ENCODE measurements at places on chromosomes 16 and 17.

- DNase-seq = no peak
Observed at GRCh38 chr17:61583242-61583641, 7.8 kb downstream of the NACA2 start.

- DNase-seq = no peak
Observed at GRCh38 chr16:80298676-80299075, 242.1 kb upstream of the DYNLRB2 start.

DNA sequence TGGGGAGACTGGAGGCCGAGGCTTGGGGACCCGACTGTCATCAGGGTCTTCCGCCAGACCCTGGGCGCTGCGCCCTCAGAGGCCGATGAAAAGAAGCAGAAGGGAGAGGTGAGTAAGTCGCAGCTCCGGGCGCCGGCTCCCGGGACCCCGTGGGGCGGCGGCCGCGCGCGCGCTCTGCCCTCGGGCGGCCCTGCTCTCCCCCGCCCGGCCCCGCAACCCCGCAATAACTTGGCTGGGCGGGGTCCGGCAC is 392 bp upstream of the ABHD15 start:
- no peak for DNase-seq

GRCh38 chr17:21286909-21287702 is 2.6 kb downstream of the MAP2K3 start:
- DNase-seq = no peak

DNA sequence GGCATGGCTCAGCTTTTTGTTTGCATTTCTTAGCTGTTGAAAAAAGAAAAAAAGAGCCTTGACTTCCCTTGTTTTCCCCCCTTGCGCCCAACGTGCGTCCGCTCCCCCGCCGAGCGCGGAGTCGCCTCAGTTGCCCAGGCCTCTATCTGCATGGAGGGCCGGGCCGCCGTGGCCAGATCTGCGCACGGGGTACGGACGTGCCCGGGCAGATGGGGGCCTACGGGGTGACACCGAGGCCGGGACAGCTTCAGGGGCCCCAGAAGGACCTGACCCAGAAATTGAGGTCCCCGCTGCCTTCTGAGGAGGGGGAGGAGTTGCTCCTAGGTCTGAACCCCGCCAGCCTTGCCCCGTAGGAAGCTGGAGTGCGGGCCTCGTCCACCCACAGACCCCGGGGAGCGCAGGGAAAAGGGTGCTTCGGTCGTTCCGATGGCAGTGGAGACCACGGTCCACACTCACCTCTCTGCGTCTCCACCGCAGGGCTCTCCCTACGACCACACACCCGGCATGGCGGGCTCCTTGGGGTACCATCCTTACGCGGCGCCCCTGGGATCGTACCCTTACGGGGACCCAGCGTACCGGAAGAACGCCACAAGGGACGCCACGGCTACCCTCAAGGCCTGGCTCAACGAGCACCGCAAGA is 1.5 kb downstream of the IRX5 start:
- no peak for DNase-seq

GRCh38 chr17:50779747-50780353 is 12.5 kb upstream of the ANKRD40CL start:
- no peak for DNase-seq

GRCh38 chr16:27568077-27568476 is 18.1 kb downstream of the KATNIP start:
- DNase-seq = no peak

DNA sequence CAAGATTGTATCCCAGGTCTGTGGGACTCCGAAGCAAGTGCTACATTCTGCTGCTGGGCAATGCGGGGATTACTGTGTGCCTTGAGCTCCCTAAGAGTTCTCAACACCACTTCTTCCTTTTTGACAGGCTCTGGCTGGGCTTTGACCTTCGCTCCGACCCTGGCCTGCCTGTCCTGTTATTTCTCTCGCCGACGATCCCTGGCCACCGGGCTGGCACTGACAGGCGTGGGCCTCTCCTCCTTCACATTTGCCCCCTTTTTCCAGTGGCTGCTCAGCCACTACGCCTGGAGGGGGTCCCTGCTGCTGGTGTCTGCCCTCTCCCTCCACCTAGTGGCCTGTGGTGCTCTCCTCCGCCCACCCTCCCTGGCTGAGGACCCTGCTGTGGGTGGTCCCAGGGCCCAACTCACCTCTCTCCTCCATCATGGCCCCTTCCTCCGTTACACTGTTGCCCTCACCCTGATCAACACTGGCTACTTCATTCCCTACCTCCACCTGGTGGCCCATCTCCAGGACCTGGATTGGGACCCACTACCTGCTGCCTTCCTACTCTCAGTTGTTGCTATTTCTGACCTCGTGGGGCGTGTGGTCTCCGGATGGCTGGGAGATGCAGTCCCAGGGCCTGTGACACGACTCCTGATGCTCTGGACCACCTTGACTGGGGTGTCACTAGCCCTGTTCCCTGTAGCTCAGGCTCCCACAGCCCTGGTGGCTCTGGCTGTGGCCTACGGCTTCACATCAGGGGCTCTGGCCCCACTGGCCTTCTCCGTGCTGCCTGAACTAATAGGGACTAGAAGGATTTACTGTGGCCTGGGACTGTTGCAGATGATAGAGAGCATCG is 2.4 kb downstream of the SLC16A13 start:
- DNase-seq = no peak

DNA sequence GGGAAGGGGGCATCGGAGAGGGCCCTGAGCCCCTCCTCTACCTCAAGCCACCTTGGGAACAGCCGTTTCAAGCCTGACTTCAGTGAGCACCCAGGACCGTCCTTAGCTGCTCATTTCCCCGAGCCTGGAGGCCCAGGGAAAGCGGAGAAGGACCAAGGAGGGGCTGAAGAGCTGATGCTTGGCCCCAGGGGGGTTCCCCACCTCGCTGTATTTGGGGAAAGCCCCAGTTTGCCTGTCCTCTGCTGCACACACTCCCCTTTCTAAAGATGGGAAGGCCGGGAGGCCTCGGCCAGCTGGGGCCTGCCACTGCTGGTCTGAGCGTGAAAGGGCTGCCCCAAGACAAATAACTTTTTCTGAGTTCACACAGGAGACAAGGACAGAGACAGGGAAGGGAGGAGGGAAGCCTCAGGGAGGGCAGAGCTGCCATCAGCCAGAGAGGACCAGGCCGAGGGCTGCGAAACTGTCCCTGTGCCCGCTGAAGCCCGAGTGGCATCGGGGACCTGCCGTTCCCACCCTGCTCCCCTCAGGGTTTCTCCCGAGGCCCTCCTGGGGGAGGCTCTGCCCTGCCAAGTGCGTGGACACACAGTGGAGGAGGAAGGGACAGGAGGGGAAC is 11.6 kb downstream of the ZACN start:
- DNase-seq = no peak

DNA sequence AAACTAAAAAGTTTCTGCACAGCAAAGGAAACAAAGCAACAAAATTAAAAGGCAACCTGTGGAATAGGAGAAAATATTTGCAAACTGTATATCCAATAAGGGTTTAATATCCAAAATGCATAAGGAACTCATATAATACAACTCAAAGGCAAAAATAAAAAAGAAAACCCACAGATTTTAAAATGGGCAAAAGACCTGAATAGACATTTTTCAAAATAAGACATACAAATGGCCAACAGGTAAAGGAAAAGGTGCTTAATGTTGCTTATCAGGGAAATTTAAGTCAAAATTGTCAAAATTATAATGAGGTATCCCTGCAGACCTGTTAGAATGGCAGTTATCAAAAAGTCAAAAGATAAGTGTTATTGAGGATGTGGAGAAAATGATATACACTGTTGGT is 133.5 kb upstream of the CACNG5 start:
- DNase-seq = no peak

DNA sequence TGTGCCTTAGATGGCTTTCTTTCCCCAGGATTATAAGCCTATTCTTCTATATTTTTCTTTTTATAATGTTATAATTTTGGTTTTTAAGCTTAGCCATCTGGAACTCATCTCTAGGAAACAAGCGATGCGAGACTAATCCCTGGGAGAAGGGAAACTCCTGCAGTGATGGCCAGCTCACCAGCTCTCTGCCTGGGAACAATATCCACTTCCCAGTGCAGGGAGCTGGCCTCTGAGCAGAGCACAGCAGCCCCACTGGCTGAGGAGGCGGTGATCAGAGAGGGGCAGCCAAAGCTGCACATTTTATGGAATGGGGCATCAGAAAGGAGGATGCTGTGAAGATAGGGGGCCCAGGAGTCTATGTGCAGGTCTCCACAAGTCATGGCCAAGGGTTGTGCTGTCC is 183.3 kb downstream of the LGALS9B start:
- no peak for DNase-seq

GRCh38 chr17:8913091-8913490 is 45.6 kb upstream of the PIK3R6 start:
- DNase-seq = no peak

GRCh38 chr16:81315271-81316175 is 761 bp downstream of the GAN start:
- DNase-seq = no peak

DNA sequence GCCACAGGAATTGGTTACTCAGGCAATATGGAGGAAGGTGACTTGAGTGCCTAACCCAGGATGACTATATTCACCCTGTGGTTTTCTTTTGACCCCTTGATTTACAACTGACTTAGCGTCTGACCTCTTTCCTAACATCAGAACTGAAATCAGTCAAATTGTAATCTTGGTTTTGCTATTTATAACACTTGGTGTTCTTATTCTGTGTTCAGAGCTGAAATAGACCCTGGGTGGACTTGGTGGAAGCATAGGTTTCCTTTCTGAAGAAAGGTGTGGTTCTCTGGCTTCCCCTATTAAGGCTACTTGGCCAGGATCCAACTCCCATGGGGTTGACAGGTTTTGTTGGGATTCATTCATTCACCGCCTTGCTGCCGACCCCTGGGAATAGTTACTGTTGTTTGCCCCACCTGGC is 80.8 kb downstream of the CLEC16A start:
- no peak for DNase-seq

- DNase-seq = no peak
Observed at GRCh38 chr17:39002991-39003715, 36.0 kb upstream of the FBXO47 start.

- no peak for DNase-seq
Observed at GRCh38 chr16:85316321-85316919, 204.1 kb upstream of the CIBAR2 start.

DNA sequence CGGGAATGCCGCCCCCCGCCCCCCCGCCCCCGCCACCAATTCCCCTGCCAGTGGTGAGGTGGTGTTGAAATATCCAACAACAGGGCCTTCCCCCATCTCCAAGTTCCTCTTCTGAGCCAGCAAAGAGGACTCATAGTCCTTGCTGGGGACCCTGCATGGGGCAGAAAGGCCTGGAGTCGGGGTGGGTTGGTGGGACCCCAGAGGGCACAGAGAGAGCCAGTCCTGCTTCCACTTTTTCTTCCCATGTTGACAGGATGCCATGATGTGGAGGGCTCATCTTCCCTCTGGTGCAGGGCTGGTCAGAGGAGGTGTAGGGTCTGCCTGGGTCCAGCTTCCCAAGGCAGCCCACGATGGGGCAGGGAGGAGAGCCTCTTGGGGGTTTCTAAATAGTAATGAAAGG is 49.0 kb upstream of the PIK3R6 start:
- DNase-seq = no peak

GRCh38 chr17:10243883-10244844 is 45.8 kb upstream of the GAS7 start:
- DNase-seq = no peak

DNA sequence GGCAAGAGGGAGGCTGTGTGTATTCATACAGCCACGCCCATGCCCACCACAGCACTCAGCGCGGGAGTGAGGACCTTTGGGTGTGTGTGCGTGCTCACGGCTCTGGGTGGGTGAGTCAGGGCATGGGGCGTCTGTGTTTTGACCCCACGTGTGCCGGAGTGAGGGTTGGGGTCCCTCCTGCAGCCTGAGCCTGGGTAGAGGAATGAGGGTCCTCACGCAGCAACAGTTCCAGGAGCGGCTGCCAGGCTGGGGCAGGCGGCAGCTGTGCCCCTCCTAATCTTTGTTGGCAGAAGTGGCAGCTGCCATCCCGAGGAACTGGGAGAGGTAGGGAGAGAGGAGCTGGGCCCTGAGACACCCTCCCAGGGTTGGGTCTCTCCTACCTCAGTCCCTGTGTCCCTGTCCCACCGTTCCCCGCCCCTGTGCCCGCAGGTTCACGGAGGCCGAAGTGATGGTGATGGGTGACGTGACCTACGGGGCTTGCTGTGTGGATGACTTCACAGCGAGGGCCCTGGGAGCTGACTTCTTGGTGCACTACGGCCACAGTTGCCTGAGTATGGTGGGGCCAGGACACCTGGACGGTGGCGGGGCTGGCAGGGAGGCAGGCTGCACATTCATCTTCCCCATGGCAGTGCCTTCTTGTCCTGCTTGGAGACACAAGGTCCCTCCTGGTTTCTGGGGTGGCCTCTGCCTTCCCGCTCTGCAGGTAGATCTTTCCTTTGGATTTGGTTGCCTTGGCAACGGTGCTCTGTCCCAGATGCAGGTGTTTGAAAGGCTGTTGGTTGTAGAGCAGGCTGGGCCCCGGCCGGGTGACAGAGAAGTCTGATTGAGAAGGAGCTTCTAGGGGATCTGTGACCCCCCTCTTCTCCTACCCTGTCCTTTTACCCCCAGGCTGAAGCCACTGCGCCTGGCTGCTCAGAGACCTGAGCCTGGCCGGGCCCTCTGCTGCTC is 5.9 kb downstream of the DPH1 start:
- DNase-seq = no peak

- no peak for DNase-seq
Observed at GRCh38 chr16:56120447-56121155, 70.7 kb upstream of the GNAO1 start.

DNA sequence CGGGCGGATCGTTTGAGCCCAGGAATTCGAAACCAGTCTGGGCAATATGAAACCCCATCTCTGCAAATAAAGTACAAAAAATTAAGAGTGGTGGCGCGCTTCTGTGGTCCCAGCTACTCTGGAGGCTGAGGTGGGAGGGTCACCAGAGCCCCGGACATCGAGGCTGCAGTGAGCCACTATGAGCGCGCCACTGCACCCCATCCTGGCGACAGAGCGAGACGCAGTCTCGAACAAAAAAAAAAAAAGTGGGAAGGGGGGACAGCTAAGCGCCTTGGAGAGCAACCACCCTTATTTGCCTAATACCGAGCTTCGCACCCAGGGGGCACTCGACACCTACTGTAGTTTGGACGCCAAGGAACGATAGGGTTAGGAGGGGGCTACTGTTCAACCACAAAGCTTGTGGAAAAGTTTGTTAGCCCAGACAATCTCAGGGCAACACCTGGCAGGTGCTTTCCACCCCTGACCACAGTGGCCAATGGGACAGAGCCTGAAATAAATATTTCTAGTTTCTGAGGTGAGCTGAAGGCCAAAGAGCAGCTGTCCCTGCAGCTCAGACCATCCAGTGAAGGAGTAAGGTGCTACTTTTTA is 847 bp upstream of the PSMC3IP start:
- no peak for DNase-seq

- DNase-seq = no peak
Observed at GRCh38 chr17:14926526-14927122, 338.5 kb downstream of the PMP22 start.

Data from esophagus squamous epithelium (tissue), 5 donors.